ENCODE measurements at places on chromosomes 4 and X.

DNA sequence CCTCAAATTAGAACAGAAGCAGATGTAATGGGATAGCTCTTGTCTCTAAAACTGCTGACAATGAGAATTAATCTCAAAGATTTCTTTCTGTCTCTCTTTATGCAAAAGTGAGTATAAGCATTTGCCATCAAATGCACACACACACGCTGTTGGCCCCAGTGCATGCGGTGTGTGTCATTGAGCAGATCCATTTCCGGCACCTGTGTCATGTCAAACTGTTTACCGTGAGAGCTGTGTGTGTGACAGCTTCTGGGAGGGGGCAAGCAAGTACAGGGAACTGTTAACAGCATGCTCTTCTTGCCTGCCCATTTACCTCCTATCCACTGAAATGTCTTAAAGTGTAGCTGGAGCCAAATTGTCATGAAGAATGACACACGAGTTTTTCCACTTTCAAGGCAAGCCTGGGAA is 297.9 kb upstream of the FAT4 start:
- H3K4me3 ChIP-seq = no peak overlapping the region
- no peaks in the 10 kb centered on the region for H3K27me3 ChIP-seq
- DNase-seq = no peak
- no peak overlapping the region for H3K27ac ChIP-seq
- no peaks in the 10 kb centered on the region for H3K36me3 ChIP-seq
- H3K4me1 ChIP-seq = no peaks in the 10 kb centered on the region

DNA sequence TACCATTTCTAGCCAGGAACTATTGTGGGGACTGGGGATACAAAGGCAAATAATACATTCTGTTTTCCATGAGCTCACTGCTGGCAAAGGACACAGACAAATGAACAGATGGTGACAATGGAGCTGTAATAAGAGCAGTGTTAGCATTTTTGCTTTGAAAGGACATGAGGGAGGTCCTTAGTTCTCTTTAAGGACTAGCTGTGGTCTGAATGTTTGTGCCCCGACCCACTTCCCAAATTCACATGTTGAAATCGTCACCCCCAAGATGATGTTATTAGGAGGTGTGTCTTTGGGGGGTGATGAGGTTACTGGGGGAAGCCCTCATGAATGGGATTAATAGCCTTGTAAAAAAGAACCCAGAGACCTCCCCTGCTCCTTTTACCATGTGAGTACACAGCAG is 30.3 kb downstream of the CCNG2 start:
- no peaks in the 10 kb centered on the region for H3K4me1 ChIP-seq
- no peaks in the 10 kb centered on the region for H3K27me3 ChIP-seq
- no peak overlapping the region for H3K27ac ChIP-seq
- no peak for DNase-seq

GRCh38 chr4:48162162-48162561 is 28.1 kb upstream of the TXK start:
- H3K27ac ChIP-seq = no peak overlapping the region
- H3K4me1 ChIP-seq = no peaks in the 10 kb centered on the region
- no peak overlapping the region for H3K4me3 ChIP-seq
- H3K27me3 ChIP-seq = no peaks in the 10 kb centered on the region

GRCh38 chr4:165505958-165506837 is 127.4 kb downstream of the CPE start:
- H3K27me3 ChIP-seq = no peaks in the 10 kb centered on the region
- H3K36me3 ChIP-seq = no peaks in the 10 kb centered on the region
- no peaks in the 10 kb centered on the region for H3K4me1 ChIP-seq
- no peak for DNase-seq

- no peaks in the 10 kb centered on the region for H3K36me3 ChIP-seq
- no peak for DNase-seq
- no peaks in the 10 kb centered on the region for H3K27me3 ChIP-seq
- H3K4me1 ChIP-seq = no peaks in the 10 kb centered on the region
Measured at GRCh38 chr4:177737387-177737940, 295.2 kb upstream of the AGA start.

- H3K4me3 ChIP-seq = no peak overlapping the region
- no peaks in the 10 kb centered on the region for H3K4me1 ChIP-seq
- no peak overlapping the region for H3K27ac ChIP-seq
- no peak for DNase-seq
Measured at GRCh38 chr4:24330172-24330571, 254.2 kb downstream of the DHX15 start.

DNA sequence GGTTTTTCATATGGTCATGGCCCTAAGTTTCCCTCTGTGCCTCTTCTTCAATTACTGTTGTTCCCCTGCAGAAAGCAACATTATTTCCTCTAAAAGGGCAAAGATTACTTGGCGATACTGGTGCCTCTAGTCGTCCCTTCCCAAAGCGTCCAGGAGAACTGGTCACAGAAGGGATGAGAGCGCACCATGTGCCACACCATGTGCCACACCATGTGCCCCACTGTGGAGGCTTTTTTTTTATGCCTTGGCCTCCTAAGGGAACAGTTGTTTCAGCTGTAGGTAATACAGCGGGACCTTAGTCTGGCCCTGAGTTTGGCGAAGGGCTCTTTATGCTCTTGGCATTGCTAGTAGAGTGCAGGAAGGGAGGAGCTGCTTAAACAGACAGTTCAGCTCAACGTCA is 11.5 kb upstream of the FGG start:
- H3K27me3 ChIP-seq = peaks cover 4% of the 10 kb centered on the region
- no peak overlapping the region for H3K27ac ChIP-seq
- H3K4me3 ChIP-seq = no peak overlapping the region
- no peak for DNase-seq

- no peaks in the 10 kb centered on the region for H3K4me1 ChIP-seq
- DNase-seq = no peak
- no peaks in the 10 kb centered on the region for H3K27me3 ChIP-seq
- H3K36me3 ChIP-seq = no peaks in the 10 kb centered on the region
- no peak overlapping the region for H3K27ac ChIP-seq
- no peak overlapping the region for H3K4me3 ChIP-seq
Measured at GRCh38 chrX:5122181-5122678, 1106.4 kb downstream of the NLGN4X start.

DNA sequence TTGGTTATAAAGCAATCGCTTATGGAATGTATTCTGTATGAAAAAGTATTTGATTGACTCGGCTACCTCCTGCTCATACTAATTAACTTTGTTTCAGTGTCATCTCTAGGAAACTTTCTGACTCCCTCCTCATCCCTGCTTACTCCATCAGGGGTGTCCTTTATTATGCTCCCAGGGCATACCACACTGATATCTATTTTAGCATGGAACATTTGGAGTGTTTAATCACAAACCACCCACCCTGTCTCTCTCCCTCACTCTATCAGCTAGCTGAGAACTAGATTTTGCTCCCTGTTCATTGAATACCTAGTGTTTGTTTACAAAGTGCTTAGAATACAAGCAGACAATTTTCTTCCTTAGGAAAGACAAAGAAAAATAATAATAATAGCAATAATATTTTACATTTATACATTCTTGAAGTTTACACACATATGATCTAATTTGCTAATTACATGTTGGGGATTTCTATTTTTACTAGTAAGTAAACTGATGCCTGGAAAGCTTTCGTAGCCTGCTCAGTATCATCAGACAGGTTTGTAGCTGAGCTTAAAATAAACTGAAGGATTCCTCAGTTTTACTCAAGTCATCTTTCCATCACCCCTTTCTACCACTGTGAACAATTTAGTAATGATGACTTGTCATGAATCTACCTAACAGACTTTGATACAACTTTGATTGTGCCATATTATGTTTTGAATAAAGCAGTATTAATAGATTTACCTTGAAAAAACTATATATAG is 811.4 kb upstream of the HS3ST1 start:
- no peak overlapping the region for H3K27ac ChIP-seq
- H3K4me1 ChIP-seq = no peaks in the 10 kb centered on the region
- no peak overlapping the region for H3K4me3 ChIP-seq

- no peak for DNase-seq
- no peaks in the 10 kb centered on the region for H3K27me3 ChIP-seq
- no peak overlapping the region for H3K4me3 ChIP-seq
- no peak overlapping the region for H3K27ac ChIP-seq
- no peaks in the 10 kb centered on the region for H3K4me1 ChIP-seq
- no peaks in the 10 kb centered on the region for H3K36me3 ChIP-seq
Measured at GRCh38 chr4:3388471-3389232, 53.1 kb upstream of the HGFAC start.

- DNase-seq = no peak
- no peaks in the 10 kb centered on the region for H3K4me1 ChIP-seq
- no peaks in the 10 kb centered on the region for H3K27me3 ChIP-seq
- no peak overlapping the region for H3K27ac ChIP-seq
- no peaks in the 10 kb centered on the region for H3K36me3 ChIP-seq
- H3K4me3 ChIP-seq = no peak overlapping the region
Measured at GRCh38 chrX:154649503-154650220, 3.7 kb downstream of the CTAG2 start.

DNA sequence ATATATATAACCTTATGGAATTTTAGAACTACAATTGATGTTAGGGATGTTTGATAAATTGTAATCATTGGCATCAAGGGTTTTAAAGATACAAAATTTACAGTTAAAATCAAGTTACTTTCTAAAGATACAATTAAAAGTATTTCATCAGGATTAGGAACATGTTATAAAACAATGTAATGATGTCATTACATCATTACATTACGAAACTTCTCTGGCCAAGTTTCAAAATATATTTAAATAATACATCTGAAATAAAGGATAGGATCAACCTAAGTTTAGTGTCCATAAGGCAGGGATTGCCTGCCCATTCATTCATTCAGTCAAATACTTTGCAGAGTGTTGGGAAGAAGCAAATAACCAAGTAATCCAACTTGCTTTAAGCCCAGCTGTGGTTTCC is 75.1 kb downstream of the TENM3 start:
- H3K4me1 ChIP-seq = no peaks in the 10 kb centered on the region
- DNase-seq = no peak
- H3K27ac ChIP-seq = no peak overlapping the region
- H3K36me3 ChIP-seq = no peaks in the 10 kb centered on the region
- H3K4me3 ChIP-seq = no peak overlapping the region

DNA sequence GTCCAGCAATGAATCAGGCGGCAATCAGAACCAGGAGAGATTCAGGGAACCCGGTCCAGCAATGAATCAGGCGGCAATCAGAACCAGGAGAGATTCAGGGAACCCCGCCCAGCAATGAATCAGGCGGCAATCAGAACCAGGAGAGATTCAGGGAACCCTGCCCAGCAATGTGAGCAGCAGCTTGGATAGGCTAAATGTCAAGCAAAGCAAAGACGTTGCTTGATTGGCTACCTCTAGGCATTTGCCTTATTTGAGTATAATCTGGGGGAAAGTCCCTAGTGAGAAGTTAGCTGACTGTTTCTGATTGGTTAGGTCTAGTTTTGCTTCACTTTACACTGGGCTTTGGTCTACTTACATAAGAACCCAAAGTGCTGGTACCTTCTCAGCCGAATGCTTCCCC is 1212.2 kb upstream of the TENM3 start:
- DNase-seq = no peak
- no peaks in the 10 kb centered on the region for H3K4me1 ChIP-seq
- no peak overlapping the region for H3K27ac ChIP-seq
- no peaks in the 10 kb centered on the region for H3K27me3 ChIP-seq
- H3K36me3 ChIP-seq = no peaks in the 10 kb centered on the region

GRCh38 chrX:70456256-70456655 is 11.6 kb downstream of the DLG3 start:
- no peaks in the 10 kb centered on the region for H3K27me3 ChIP-seq
- no peaks in the 10 kb centered on the region for H3K36me3 ChIP-seq
- H3K4me1 ChIP-seq = peaks cover 11% of the 10 kb centered on the region
- DNase-seq = no peak
- no peak overlapping the region for H3K27ac ChIP-seq
- peak overlapping the region; percentile 57 for H3K4me3 ChIP-seq

- DNase-seq = no peak
- H3K27me3 ChIP-seq = no peaks in the 10 kb centered on the region
- H3K4me3 ChIP-seq = no peak overlapping the region
- H3K27ac ChIP-seq = no peak overlapping the region
- H3K4me1 ChIP-seq = no peaks in the 10 kb centered on the region
- no peaks in the 10 kb centered on the region for H3K36me3 ChIP-seq
Measured at GRCh38 chr4:19850909-19851308, 400.8 kb upstream of the SLIT2 start.

DNA sequence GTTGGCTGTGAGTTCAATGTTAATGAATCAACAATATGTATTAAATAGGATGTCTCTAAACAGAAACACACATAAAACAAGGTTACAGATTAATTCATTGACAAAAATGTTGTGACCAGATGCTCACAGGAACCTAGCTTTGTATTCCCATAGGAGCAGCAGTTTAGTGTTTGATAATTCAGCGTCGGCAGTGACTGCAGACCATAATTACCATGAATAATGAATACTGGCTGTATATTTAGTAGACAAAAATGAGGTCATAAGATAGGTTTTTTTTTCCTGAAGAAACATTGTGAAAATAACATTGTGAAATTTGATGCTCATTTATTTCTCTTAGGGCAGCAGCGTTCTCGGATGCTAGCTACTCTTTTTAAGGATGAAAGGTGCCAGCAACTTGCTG is 27.8 kb downstream of the COPS4 start:
- H3K27ac ChIP-seq = no peak overlapping the region
- DNase-seq = no peak

DNA sequence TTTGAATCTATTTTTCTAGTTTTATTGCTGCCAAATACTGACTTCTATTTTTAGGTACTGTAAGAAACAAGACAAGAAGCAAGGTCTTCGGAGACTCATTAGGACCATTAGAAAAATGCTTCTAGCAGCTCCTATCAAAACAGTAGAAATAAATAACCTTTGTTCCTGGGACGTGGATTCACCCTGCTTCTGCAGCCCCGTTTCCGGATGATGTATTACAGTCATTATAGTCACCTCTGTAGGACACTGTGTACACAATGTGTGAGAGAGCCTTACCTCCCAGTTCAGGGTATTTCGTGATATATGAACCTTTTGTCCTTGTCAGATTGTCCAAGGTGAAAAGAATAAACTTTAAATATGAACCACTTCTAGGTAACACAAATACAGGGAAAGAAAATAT is 484.0 kb upstream of the TECRL start:
- no peaks in the 10 kb centered on the region for H3K4me1 ChIP-seq
- no peaks in the 10 kb centered on the region for H3K36me3 ChIP-seq
- no peak overlapping the region for H3K4me3 ChIP-seq
- H3K27me3 ChIP-seq = no peaks in the 10 kb centered on the region

Measured in naive thymus-derived CD4-positive, alpha-beta T cell (primary cell).